ENCODE measurements at places on chromosomes 4 and X.

DNA sequence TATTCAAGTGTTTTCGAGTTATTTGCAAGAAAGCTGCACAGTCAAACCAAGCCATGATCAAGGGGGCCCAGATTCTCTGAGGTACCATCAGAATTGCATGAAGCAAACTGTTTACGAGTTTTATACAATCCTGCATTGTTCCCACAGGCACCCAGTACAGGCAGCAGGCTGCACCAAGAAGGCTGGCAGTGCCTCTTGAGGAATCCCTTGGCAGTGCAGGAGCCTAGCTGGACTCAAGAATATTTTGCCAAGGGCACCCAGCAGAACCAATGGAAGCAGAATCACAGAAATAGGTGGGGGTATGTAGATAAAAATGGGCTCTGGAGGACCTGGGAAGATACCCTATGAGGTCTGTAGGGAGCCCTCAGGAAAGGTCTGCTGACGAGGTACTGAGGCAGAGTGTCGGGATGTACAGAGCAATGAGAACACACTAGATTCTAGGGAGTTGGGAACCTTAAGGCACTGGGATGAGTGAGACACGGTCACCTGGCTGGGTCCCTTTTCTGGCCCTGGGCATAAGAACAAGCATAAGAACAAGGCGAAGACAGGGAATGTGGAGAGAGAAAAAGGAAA, 2.5 kb upstream of the PLP1 start:
- DNase-seq: no peak

GRCh38 chr4:13126976-13127910, 356.9 kb downstream of the RAB28 start:
- no peak for DNase-seq

DNA sequence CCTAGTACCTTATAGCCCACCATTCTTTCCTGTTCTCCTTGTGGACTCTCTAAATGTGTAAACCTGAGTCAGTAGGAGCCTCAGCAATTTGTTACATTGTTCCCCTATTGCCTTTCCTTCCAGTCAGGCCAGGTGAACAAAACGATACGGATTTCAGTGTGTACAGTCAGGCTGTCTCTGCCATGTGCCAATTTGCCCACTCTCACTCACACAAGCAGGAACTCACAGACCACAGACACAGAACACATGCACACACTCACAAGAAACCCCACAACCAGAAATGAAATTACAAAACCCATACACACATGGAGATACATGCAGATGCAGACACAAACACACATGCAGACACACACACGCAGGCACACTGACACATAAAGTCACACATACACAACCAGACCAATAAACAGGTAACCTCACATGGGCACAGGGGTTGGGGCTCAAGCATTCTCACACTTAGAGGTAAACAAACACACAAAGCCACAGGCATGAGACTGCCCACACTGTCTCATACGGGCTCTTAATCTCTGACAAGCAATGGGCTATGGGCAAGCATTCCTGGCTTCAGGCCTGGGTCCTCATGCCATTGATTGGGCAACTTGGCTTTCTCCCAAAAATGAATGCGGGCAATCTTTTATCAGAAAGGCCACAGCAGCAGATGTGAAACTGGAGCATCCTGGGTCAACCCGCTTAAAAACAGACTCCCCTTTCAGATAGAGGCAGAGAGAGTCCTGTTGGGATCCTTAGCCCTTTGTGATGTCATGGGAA, 68.7 kb downstream of the NBDY start:
- peak; percentile 8 for DNase-seq

DNA sequence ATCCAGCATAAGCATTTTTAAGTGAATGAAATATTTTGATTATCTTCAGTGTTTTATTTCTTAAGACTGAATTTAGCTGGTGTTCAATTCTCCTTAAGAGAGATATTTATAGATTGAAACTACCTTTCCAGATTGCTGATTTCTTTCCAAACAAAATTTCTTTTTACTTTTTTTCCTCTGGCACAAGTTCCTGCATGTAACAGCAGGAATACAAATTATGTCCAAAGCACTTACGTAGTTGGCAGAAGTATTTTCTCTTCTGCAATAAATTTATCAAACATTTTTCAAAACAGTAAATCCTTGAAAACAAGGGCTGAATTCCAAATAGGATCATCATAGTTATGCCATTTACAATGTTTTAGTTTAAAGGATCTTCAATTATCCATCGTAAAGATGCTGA, 412.6 kb downstream of the IQCM start:
- no peak for DNase-seq

Data from colonic mucosa (tissue), 4 donors.